SIG-M5 (cell line): ENCODE measurements at places on chromosomes 6 and 20.

- no peak for DNase-seq
Observed at GRCh38 chr6:109194880-109195279, 99.6 kb downstream of the CEP57L1 start.

- no peak for DNase-seq
Observed at GRCh38 chr20:62644044-62644795, 1.9 kb downstream of the SLCO4A1 start.

GRCh38 chr6:79453558-79454042, 83.6 kb downstream of the LCA5 start:
- DNase-seq: no peak

DNA sequence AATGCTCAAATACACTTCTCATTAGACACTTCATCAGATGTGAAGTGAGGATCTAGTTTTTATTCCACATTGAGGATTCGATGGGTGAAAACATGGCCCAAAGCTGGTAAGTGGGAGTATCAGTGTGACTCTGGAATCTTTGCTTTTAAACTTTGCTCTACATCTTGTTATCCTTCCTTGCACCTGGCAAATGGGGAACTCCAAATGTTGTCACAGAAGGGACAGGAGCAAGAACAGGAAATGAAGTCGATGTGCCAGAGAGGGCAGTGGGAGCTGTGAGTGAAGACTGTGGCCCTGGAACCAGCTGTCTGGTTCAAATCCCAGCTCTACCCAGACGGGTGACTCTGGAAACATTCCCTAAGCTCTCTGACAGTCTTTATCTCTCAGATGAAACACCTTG, 86.7 kb upstream of the AGPAT4 start:
- DNase-seq: no peak

DNA sequence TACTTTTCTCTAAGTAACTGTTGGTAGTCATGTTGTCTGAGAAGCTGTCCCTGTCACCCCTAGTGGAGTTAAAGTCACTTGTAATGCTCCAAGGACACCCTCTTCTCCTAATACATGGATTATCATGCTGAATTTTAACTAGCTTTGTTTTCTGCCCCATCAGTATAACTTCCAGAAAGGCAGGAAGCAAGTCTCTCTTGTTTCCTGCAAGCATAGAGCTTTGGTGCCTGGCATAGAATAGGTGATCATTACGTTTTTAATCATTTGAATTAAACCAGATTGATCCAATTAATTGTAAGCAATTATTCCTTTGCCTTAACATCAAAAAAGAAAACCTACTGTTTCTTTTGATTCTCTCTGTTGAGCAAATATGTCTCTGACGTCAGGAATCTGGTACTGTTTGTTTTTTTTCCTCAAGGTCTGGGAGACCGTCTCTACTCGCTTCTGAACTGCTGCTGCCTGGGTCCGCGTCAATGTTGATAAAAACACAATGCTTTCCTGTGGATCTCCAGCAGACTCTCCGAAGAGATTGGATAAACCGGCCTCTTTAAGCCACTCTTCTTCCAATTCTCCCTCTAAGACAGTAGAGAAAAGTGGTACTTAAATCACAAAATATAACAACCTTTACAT, 71.8 kb downstream of the ARHGAP18 start:
- no peak for DNase-seq
